ENCODE measurements at places on chromosomes 7 and 10. TPM values are rescaled to one million over a fixed set of nuclear protein-coding genes. Genes with fewer than 3 reads are reported as not detected.

- DNase-seq: no peak
Observed at GRCh38 chr7:25408012-25408687, 179.9 kb upstream of the NPVF start.

DNA sequence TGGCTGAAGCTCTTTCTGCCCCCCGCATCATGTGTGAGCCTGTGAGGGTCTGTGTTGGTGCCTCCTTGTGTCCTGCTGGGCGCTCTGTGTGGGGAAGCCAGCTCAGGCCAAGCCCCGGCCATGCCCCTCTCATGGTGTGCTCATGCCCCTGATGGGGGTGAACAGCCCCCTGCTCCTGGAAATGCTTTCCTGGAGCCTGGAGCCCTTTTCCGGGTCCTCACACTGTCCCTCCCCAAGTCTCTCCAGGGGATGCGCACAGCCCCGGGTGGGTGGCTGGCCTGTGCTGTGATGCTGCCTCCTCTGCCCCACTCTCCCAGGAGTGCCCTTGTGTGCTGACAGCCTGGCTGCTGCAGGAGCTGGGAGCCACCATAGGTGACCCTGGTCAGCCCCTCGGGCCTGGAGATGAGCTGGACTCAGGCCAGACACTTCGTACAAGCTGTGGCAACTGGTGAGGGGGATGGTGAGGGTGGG is 20.8 kb upstream of the ZNF862 start:
- DNase-seq: no peak

The WNT8B gene
- total RNA-seq: not detected

DNA sequence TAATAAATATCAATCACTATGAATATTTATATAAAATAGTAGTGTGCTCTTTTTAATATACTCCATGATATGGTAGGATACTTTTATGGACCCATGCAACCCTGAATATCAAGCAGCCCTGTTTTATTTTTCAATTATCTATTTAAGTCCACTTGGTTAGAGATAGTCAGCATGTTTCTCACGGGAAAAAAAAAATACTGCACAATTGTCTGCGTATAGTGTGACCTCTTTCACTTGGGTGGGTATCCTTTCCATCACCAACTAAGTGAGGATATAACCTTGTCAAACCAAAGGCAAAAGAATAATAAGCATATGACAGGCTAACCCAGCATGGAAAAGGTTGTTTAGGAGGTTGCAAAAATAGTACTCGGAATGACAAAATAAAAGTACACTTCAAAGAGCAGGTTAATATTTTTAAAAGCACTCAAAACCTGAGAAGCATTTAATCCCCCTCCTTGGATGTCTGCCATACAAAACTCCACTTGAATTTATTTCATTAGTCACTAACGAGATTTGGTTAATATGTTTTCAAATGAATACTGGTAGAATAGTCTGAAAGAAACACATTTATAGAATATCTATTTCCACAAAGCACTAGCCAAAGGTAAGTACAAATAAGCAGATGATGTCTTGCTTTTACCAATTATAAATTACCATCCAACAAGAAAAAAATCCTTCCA is 76.5 kb downstream of the IMMP2L start:
- DNase-seq: no peak

The EIF3A gene
- total RNA-seq: 81.6 TPM

DNA sequence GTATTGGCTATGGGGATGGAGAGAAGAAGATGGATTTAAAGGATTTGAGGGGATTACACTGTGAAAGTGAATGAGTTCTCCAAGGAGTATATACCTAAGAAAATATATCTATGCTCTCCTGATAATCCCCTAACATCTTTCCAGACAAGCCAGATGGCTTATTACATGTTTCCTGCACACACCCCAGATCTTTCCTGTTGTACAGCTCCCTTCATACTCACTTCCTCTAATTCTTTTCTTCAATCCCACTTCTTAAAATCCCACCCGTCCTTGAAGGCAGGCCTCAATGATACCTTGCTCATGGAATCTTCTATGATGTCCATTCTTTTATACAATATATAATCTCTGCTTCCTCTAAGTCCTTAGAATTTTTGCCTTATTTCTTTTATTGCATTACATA is 317.2 kb upstream of the DGKB start:
- DNase-seq: no peak

The YKT6 gene
- 54.7 TPM for total RNA-seq

GRCh38 chr7:55210176-55210575 is 155.0 kb upstream of the LANCL2 start:
- no peak for DNase-seq

GRCh38 chr7:157771-158625 is 34.4 kb upstream of the FAM20C start:
- DNase-seq: no peak

The ITPRID1 gene
- 8.6 TPM for total RNA-seq

GRCh38 chr7:150787321-150788281 is 12.6 kb downstream of the TMEM176B start:
- DNase-seq: no peak

DNA sequence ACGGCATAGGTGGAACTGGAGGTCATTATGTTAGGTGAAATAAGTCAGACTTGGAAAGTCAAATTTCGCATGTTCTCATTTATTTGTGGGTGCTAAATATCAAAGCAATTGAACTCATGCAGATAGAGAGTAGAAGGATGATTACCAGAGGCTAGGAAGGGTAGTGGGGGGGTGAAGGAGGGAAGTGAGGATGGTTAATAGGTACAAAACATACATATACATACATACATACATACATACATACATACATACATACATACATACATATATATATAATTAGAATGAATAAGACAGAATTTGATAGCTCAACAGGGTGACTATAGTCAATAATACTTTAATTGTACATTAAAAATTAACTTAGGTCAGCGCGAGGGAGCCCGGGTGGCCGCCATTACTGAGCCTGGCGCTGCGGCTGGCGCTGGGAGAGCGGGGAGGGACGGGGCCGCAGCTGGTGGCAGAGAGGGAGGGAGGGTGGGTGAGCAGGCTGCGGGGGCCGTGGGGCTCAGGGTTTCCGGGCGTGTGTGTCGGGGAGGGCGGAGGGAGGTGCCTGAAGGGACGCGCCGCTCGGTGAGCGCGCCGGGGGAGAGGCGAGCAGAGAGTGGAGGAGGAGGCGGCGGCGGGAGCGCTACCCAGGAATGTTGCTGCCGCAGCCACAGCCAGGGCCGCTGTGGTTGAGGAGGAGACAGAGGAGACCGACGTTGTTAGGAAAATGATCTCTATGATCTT is 85.8 kb upstream of the EGFR start:
- peak; percentile 71 for DNase-seq

DNA sequence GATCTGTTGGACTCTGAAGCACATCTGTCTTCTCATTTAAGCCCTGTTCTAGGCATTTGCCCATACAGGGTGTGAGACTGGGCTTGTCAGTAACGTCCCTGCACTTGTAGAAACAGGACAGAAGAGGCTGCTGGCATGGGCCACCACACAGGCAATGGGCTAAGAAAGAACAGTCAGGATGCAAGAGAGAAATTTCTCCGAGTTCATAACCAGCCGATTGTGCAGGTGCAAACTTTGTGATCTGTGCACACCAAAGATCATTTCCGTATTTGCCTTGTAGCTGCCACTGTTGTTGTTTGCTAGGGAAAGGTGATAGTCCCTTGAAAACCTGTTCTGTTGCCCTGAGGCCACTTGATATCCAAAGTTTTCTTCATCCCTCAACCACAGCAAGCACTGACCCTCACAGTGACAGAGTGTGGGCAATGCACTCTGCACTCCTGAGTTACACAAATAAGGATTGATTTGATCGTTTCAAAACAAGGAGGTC is 20.3 kb downstream of the KLF6 start:
- DNase-seq: no peak

DNA sequence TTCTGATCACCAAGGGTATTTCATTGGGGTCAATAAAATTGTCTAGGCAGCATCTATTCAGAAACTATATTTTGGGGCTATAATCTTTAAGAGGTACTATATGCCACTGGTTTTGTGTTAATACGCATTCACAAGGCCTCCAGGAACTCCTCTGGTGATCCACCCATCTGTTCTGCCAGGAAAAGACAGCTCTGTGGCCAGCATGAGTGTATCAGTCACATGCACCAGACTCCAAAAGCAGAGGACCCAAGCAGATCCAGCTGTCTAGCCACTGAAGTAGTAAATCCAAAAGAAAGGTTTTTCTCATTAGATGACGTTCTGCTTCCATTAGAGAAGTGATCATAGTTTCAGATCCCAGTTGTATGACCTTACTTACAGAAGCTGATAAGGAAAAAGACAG is 199.6 kb upstream of the CELF2 start:
- DNase-seq: no peak

GRCh38 chr7:141695803-141696289 is 6.1 kb downstream of the DENND11 start:
- DNase-seq: no peak

DNA sequence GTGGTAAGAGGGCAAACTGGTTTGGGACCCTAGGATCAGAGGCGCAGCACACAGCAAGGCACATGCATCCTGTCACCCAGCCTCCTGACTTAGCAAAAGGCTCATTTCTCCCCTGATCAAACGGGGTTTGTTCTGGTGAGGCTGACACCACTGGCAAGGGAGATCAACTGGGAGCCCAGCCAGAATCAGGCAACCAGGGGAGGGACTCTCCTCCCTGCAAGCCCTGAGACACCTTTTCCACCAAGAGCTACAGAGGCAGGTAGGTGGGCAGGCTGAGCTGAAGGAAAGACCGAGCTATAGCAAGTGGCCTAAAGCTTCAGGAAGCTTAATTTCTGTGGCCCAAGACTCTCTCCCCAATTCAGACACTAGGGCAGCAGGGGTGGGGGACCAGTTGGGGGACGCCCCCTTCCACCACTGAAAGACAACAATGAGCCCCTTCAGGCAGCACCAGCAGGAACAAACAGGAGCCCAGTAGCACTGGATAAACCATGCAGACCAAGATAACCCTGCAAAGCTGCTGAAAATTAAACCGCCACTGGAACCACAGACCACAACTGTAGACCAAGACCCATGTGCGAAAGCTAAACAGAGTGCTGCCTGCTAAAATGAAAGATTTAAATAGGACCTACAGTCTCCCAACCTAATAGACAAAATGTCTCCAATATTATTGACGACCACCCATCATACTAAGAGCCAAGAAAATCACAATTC is 27.1 kb upstream of the SAR1A start:
- DNase-seq: no peak

GRCh38 chr7:82760074-82760473 is 316.5 kb upstream of the CACNA2D1 start:
- no peak for DNase-seq

GRCh38 chr7:55174456-55174855 is 155.6 kb downstream of the EGFR start:
- DNase-seq: no peak

DNA sequence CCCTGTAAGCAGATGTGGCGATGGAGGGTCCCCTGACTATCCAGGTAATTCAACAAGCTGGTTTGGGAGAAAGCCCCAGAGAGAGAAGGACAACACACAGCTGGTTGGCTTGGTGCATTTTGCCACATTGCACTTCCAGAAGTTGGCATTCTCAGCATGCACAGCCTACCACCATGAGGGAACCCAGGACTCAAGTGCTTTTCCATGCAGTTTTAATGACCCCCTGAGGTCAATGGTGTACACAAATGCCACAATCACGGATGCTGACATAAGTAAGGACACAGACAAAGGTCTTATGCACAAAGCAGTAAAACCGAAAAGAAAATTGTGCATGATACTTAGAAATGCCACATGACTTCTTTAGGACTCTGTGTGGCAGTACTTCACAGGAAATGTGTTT is 645.1 kb downstream of the KCNMA1 start:
- DNase-seq: no peak

DNA sequence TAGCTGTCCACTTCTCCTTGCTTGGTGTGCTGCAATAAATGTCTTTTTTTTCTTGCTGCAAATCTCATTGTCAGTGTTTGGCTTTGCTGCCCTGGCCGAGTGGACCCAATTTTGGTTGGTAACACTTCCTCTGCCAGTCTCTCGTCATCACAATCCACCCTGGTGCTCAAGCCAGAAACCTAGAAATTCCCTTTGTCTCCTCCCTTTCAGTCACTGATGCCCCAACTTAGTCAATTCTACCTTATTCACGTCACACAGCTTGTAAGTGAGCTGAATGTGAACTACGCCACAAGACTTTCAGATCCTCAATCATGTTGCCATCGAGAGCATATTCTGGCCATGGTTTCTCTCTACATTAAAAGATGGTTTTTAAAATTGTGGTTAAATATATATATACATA is 13.0 kb upstream of the FRA10AC1 start:
- DNase-seq: no peak

- no peak for DNase-seq
Observed at GRCh38 chr7:147833557-147833956, 757.0 kb upstream of the C7orf33 start.

The FAM25G gene
- total RNA-seq: not detected

The RET gene
- total RNA-seq: 0.94 TPM

The LIPM gene
- not detected for total RNA-seq

DNA sequence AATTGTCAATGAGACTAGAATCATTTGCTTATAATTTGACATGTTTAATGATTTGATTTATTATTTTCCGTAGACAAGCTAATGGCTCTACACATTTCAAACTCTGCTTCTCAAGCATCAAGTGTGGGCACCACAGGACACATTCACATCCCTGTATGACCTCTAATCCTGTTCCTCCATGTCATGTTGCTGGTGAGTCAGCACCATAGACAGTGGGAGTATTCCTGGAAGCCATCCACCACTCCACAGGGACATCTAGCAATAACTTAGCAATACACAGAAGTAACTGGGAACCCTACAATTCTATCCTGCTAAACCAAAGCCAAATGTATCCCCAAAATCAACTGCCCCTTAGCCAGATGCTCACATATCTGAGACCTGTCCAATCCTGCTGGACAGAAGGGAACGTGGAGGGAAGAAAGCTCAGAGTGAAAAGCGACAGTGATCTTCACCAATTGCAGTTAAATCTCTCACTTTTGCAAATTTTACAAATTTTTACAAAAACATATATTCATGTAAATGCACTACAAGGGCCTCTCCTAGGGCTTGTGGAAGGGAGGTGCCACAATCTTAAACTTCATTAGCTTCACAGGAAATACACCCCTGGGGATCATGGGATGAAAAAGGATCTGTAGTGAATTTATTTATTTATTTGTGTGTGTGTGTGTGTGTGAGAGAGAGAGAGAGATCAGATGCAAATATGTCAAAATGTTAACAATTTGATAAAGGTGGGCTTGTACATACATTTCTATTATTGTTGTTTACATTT is 126.5 kb downstream of the GFRA1 start:
- DNase-seq: no peak

DNA sequence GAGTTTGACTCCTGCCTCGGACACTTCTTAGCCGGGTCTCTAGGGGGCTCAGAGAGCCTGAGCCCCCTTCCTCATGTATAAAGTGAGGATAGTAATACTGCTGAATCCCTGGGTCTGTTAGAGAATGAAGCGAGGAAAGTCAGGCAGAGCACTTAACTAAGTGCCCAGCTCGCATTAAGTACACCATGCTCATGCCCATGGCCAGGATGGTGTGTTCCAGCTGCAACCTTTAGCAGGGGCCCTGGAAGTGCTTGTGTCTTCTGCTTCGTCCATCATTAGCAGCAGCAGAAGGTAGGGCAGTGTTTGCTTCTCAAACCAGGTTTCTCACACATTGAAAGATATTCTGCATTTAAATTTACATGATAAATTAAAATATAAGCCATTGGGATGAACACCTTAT is 27.3 kb upstream of the WDFY4 start:
- no peak for DNase-seq

The RASSF4 gene
- 7.2 TPM for total RNA-seq

Data from occipital lobe (tissue), 3 donors.